Fibroblast of the conjunctiva (primary cell): ENCODE measurements at places on chromosomes 11 and 22.

- no peak for DNase-seq
Observed at GRCh38 chr11:94740083-94741021, 27.8 kb upstream of the AMOTL1 start.

DNA sequence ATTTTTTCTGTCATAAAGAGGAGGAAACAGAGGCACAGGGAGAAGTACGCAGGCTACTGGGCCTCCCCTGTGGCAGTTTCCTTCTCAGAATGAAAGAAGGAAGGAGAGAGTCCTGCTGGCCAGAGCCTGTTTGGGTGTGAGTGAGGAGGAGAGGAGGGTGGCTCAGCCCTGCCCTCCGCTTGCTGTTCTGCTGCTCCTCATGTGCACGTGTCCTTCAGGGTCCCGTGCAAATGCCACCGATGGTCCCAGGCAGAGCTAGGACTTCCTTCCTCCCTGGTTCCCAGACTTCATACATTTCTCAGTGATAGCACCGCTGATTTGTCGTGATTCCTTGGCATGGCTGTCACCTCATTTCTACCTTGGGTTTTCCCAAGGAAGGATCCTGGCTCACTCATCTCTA, 88.7 kb downstream of the PKNOX2 start:
- DNase-seq: no peak

DNA sequence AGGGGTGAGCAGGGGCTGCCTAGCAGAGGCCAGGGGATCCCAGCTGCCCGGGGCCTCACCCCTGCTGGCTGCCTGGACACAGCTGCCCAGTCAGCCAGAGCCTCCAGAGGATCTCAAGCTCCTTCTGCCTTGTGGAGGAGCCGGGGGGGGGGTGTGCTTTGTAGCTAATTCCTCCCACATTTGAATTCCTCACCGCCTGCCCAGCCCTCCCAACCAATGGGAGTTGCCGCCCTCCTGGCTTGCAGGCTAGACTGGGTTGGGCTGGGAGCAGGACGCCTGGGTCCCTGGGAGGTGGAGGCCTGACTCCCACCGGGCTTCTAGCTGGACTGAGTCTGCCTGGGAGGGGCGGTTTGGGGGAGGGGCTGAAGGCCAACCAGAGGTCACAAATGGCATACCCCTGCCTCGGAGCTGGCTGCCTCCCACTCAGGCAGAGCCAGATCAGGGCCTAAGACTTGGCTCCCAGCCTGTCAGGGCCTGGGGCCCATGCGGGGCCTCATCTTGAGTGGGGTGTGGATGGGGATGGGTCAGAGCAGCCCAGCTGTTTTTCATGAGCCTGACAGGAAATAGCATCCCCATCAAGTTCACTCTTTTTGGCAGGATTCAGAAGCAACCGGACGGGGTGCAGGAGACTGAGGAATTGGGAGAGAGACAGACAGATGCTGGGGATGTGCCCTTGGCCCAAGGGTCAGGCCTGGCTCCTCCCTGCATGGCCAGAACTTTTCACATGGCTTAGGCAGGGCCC, 29.2 kb upstream of the PDE2A start:
- DNase-seq: peak; percentile 91

- no peak for DNase-seq
Observed at GRCh38 chr22:50089231-50089630, 575 bp upstream of the MOV10L1 start.

- no peak for DNase-seq
Observed at GRCh38 chr11:9120664-9121468, 29.5 kb upstream of the SCUBE2 start.

DNA sequence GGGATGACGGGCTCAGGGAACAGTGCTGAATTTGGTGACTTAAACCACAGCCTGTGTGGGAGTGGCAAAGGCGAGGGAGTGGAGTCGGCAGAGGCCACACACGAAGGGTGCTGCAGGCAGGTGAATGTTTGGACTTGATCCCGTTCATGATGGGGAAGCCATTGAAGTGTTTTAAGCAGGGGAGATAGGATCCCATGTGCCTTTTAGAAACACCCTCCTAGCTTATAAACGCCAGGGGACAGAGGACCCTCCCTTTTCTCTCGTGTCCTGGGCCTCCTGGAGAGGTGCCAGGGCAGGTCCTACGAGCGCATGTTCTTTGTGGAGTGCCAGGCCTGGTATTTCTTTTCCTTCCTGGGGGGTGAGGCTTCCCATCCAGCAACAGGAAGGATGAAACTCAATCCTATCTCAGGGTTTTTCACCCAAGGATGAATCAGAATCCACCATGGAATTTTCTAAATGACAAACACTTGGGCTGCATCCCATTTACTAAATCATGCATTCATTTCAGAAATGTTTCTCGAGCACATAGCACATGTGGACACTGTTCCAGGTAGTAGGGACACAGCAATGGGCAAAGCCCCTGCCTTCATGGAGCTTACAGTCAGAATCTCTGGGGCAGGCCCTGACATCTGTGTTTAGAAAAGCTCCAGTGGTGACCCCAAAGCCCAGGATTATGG, 59.6 kb downstream of the CHRDL2 start:
- DNase-seq: no peak

GRCh38 chr22:43342347-43343261, 568 bp downstream of the SCUBE1 start:
- DNase-seq: no peak

GRCh38 chr11:128662960-128663359, 30.9 kb upstream of the FLI1 start:
- no peak for DNase-seq

- no peak for DNase-seq
Observed at GRCh38 chr11:3130269-3131071, 34.6 kb downstream of the OSBPL5 start.

DNA sequence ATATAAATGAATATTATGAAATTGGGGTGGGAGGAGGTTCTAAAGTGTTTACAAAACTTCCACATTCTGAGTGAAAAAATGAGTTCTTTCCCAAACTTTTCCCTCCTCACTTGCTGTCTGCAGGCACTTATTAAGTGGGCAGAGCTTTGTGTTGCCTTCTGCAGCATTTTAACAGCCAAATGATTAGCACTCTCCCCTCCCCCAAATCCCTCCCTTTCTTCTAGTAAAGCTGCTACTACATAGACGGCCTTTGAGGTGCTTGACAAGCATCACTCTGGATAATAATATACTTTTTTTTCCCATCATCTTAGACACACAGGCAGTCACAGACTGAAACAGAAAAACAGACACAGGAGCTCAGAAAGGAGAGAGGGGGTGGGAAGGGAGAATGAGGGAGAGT, 493.5 kb downstream of the DLG2 start:
- DNase-seq: no peak

- DNase-seq: no peak
Observed at GRCh38 chr11:113723787-113724186, 17.7 kb upstream of the TMPRSS5 start.

GRCh38 chr11:83717537-83717936, 431.4 kb upstream of the CCDC90B start:
- DNase-seq: no peak

- no peak for DNase-seq
Observed at GRCh38 chr11:111663820-111664219, 61.6 kb downstream of the SIK2 start.

DNA sequence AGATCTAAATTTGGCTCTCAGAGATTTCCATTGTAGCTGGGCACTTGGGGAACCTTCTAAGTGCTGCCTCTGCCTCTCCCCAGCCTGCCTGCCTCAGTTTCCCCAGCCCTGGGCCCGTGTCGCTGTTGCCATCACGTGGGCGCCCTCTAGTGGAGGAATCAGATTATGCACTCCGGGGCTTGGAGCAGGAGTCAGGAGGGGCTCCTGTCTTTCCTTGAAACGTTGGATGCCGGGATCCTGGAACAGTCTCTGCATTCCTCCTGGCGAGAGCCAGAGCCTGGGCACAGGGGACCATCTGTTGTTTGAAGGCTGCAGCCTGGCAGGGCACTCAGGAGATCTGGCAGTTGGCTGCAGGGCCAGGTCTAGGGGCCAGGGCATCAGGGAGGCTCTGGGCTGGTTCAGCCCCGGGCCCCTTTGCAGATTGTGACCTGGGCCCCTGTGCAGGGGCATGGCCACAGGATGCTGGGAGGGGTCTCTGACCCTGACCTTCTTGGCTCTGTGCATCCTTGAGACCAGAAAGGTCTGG, 71.6 kb downstream of the LRP5 start:
- no peak for DNase-seq

DNA sequence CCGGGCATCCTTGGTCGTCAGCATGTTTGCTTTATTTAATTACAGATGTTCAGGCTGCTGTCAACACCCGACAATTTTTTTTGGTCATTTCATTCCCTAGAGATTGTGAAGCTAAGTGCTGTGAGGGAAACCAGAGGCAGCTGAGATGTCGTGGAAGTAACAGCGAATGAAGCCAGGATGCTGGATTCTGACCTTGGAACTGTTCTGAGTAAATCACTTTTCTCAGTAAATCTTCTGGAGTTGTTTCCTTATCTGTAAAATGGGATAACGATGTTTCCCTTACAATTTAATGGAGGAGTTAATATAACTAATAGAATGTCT, 390 bp upstream of the CKAP5 start:
- DNase-seq: no peak

DNA sequence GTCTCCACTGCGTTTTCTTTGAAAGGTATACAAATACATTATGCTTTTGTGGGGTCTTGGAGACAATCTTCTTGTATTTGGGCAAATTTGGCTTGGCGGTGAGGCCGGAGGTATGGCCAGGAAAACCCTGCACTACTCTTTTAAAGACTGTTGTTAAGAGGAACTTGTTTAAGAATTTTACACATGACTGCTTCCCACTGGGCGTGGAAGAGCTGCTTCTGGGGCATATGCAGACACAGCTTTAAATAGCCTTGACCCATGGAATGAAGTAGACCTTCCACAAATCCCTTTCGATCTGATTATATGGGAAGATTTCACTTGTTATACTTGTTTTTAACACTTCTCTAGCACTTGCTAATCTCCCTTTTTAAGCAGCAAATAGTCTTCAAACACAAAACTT, 453.6 kb downstream of the MN1 start:
- no peak for DNase-seq

DNA sequence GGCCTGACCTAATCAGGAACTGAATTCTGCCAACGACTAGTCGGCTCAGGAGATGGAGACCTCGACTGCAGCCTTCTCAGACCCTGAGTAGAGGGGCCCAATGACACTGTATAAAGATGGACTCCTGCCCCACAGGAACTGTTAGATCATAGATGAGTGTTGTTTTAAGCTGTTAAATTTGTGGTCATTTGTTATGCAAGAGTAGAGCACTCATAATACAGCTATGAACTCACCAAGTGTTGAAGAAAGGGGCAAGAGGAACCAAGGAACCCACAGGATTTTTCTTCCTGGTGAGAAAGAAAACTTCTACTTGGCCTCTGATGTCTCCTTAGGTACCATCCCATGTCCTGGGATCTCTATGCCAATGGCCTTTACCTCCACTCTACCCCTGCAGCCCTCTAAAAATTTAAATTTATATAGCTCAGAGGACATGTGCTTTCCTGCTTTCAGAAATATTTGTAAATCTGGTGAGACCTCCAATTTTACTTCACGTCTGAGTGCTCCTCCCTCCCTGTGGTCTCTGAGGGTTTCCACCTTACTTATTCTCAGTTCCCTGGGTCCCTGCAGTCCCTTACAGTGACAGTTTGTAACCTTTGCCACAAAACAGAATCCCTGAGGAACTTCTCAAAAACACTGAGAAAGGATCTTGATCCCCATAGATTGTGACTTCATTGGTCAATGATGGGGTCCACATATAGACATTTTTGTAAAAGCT, 256.3 kb upstream of the ARHGAP20 start:
- no peak for DNase-seq

- DNase-seq: no peak
Observed at GRCh38 chr11:10414659-10415058, 40.4 kb upstream of the AMPD3 start.

- DNase-seq: peak; percentile 72
Observed at GRCh38 chr22:24402460-24403192, 24.8 kb upstream of the ADORA2A start.

DNA sequence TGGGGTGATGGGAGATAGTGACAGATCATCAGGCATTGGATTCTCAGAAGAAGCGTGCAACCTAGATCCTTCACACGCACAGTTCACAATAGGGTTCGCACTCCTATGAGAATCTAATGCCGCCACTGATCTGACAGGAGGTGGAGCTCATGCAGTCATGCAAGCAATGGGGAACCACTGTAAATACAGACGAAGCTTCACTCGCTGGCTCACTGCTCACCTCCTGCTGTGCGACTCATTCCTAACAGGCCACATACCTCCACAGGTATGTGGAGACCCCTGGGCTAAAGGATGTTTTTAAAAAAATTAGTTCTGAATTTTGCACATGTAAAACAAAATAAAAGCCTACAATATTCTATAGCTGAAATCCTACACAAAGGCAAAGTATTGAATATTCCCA, 20.5 kb upstream of the TEAD1 start:
- DNase-seq: no peak

GRCh38 chr22:18042685-18043084, 18.3 kb upstream of the MICAL3 start:
- DNase-seq: no peak

GRCh38 chr11:132590554-132590953, 941.7 kb downstream of the OPCML start:
- no peak for DNase-seq

DNA sequence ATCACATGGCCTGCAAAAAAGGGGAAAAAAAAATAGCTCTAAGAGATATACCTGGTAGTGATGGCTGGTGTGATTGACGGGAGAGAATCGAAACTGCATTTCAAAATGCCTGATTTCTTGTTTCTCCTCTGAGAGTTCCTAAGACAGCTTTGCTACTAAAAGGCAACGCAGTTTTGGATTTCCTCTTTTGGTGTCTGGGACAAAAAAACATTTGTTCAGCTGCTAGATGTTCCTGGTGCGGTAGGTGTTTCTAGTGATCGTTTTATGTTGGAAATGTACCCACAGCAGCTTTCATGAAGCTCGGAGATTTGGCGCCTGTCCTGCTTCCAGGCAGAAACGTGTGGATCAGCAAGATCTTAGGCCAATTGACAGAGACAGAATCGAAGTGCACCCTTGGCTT, 18.1 kb downstream of the P2RX3 start:
- DNase-seq: no peak

GRCh38 chr11:20022363-20023081, 137.8 kb downstream of the DBX1 start:
- no peak for DNase-seq

DNA sequence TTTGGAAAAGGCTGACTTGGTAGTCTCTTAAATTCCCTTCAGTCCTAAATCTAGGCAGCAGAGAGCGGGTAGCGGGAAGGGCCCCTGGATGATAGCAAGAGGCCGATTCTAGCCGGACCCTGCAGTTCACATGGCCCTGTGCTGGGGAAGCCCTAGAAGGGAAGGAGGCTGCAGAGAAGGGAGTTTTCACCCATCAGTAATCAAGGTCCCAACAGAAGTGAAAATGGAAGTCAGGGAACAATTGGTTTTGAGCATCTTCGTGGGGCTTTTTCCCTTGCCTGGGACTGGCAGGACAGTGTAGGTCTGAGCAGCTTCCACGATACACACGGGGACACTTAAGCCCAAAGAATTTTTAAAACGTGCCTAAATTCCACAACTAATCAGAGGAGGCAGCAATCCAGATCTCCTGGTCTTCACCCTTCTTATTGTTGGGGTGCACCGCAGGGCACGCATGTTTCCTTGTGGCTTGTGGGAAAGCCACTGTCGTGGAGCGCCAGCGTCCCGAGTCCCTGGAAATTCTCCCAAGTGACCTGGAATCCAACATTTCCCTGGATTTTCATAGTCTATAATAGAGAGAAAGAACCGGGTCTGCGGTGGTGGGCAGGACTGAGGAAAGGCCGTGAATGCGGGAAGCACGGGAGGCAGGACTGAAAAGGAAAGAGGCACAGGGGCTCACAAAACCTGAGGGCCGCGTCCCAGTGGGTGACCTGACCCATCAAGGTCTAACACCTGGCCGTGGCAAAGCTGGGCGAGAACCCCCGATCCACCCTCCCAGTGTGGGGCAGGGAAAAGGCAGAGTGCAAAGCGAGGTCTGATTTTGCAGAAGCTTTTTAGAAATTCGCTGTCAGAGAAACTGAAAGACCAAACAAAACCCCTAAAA, 846 bp upstream of the OAF start:
- no peak for DNase-seq
